ENCODE measurements at places on chromosomes 13 and 19.

GRCh38 chr19:17581211-17581874 is 25.9 kb downstream of the COLGALT1 start:
- no peak for DNase-seq

DNA sequence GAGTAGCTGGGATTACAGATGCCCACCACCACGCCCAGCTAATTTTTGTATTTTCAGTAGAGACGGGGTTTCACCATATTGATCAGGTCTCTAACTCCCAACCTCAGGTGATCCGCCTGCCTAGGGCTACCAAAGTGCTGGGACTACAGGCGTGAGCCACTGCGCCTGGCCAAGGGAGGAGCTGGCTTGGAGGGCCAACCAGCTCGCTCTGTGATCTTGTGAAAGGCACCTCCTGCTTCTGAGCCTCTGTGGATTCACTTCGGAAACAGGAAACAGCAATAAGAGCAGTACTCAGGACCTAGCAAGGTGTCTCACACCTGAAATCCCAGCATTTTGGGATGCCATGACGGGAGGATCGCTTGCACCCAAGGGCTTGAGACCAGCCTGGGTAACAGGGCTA is 2.0 kb upstream of the ELL start:
- no peak for DNase-seq

GRCh38 chr13:41554626-41555386 is 97.5 kb downstream of the RGCC start:
- no peak for DNase-seq

GRCh38 chr19:18074192-18074591 is 12.5 kb downstream of the IL12RB1 start:
- DNase-seq = no peak

GRCh38 chr13:40127476-40127875 is 472.0 kb downstream of the COG6 start:
- no peak for DNase-seq

GRCh38 chr19:6374711-6375410 is 872 bp downstream of the PSPN start:
- DNase-seq = no peak

DNA sequence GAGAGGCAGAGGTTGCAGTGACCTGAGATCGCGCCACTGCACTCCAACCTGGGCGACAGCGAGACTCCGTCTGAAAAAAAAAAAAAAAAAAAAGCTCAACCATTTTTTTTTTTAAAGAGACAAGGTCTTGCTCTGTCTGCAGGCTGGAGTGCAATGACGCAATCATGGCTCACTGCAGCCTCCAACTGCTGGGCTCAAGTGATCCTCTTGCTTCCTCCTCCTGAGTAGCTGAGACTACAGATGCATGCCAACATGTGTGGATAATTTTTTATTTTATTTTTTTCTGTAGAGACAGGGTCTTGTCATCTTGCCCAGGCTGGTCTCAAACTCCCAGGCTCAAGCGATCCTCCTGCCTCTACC is 10.3 kb downstream of the EHD2 start:
- DNase-seq = peak; percentile 31

- DNase-seq = peak; percentile 63
Measured at GRCh38 chr13:101875717-101876393, 423.4 kb downstream of the ITGBL1 start.

- DNase-seq = no peak
Measured at GRCh38 chr13:53800011-53800410, 771.4 kb downstream of the OLFM4 start.

GRCh38 chr19:19031891-19032290 is 1.4 kb downstream of the SUGP2 start:
- no peak for DNase-seq

DNA sequence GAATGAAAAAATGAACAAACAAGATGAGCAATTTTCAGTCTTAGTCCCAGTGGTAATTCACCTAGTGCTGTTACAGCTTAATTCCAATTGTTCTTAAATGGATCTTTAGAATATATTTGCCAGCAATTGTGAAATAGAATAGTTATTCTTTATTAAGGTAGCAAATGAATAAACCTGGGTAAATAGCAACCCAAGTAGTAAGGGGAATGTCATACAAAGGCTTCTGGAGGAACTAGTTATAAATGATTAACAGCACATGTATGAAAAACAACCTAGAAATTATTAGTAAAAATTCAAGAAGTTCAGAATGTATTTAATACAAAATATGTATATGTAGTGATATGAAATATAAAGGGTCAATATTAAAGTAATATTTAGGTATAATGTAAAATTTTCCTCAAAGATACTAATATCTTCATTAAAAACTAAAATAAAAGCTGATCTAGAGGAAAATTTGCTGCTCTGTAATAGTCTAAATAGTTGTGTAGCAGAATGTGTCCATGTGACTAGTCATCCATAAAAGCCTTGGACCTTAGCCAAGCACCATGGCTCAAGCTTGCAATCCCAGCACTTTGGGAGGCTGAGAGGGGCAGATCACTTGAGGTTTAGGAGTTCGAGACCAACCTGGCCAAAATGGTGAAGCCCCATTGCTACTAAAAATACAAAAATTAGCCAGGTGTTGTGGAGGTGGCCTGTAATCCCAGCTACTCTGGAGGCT is 535.9 kb upstream of the ATXN8OS start:
- DNase-seq = no peak

DNA sequence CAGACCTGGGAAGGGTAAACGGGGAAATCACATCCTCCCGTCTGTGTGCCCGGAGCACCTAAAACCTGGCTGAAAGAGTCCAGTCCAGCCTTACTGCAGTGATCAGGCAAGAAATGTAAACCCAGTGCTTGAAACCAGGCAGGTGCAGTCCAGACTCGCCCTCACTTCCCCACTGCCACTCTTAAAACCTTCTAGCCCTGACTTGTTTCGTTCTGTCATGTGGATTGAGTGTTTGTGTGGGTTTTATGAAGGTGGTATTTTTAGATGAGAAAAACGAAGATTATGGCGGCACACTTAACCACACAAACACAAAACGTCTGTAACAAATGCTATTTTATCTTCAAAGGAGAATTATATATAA is 839 bp upstream of the CKAP2 start:
- DNase-seq = peak; percentile 42

DNA sequence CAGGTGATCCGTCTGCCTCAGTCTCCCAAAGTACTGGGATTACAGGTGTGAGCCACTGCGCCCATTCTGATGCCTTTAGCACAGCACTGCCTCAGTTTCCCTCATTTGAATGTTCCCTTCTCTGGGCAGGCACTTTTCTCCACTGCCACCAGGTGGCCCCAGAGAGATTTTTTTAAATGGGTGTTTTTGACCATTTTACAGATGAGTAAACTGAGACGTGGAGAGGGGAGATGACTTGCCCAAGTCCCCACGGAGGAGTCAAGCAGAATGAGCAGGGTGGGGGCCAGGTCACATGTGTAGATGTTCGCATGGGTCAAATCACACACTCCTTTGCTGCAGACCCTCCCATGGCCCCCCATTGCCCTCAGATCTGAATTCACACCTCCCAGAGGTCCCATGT is 3.2 kb upstream of the PDE4C start:
- DNase-seq = no peak

- DNase-seq = no peak
Measured at GRCh38 chr19:39403331-39404312, 3.0 kb upstream of the ZFP36 start.

- DNase-seq = no peak
Measured at GRCh38 chr13:79711631-79712030, 230.7 kb downstream of the NDFIP2 start.

- DNase-seq = no peak
Measured at GRCh38 chr13:27257233-27257568, 5.8 kb downstream of the RPL21 start.

- no peak for DNase-seq
Measured at GRCh38 chr13:113882716-113883115, 18.8 kb upstream of the GAS6 start.

GRCh38 chr19:3985643-3986259 is 488 bp upstream of the EEF2 start:
- no peak for DNase-seq

- DNase-seq = no peak
Measured at GRCh38 chr13:61960981-61961380, 545.3 kb upstream of the PCDH20 start.

- no peak for DNase-seq
Measured at GRCh38 chr19:31530781-31531180, 181.5 kb upstream of the TSHZ3 start.

- DNase-seq = no peak
Measured at GRCh38 chr13:103794526-103794925, 728.3 kb upstream of the SLC10A2 start.

GRCh38 chr13:27171244-27171826 is at the start of gene USP12:
USP12 (minus strand) TSS chr13:27171811; CDS start chr13:27171639, 172 bp downstream.
- DNase-seq = no peak
